ENCODE measurements at places on chromosomes 12 and 14.
A peak's percentile ranks its signal among the peaks of the same experiment; 100 is the strongest.

- peak; percentile 41 for DNase-seq
Measured at GRCh38 chr12:3168223-3169221, 91.3 kb downstream of the TSPAN9 start.

DNA sequence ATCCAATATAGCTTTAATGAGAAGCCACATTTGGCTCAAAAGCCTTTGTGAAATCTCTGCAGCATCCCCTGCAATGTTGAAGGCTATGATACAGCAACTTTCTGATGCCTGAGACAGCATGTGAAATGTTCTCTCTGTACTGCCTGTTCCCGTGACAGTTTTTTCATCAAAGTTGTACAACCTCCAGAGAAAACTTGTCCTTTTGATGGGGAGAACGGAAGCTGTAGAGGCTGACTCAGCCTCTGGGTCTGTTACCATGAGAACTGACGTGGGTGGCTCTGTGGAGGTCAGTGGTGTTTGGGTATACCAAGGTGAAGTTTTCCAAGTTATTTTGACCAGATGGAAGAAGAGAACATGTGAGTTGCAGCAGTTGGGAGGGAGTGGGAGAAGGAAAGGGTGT lies 17.0 kb downstream of the SLC4A8 start:
- no peak for DNase-seq

GRCh38 chr14:60970146-60970545 lies 10.7 kb downstream of the TRMT5 start:
- DNase-seq = no peak

DNA sequence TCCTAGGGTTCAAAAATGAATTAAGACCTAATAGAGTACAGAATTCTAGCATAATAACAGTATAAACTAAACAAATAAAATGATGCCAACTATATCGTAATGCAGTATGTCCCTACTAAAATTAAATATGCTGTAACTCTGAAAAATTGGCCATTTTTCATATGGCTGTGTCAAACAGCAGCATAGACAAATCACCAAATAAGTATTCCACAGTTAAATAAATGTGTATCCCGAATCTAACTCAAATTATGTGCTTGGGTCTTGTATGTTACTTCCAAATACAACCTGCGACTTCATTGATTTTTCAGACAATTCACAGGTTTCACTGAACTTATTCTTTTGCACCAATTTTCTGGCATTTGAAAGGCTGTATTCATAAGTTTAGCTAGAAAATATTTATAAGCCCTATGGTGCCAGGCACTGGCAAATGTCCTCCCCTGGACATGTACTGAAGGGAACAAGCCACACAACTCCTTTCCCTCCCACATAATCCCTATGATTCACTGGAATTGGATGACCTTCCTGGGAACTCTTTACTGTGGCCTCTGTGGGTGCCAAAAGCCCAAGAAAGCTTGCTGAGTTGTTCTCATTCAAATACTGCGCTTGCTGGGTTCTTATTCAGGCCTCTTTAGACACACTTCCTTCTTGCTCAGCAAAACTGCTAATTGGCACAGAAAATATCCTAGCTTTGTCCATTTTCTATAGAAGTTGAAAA lies 108.8 kb downstream of the KITLG start:
- DNase-seq = no peak

DNA sequence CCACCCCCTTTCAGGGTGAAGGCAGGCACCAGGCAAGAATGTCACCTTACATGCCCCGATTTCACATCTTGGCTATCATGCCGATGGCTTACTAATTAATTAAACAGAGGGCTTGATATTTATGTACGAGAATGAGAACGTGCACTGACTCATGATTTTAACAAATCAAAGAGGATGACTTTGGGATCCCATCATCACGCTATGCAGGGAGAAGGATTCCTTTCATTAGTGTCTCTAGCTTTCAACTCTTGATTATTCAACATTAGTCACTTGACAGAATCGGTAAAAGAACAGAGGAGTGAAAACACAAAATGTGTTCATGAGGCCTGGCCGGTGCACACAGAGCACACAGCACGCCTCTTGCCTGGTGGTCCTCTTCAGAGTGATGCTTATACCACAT lies 80.6 kb downstream of the PRKAB1 start:
- no peak for DNase-seq

- DNase-seq = no peak
Measured at GRCh38 chr14:59148334-59148900, 40.0 kb upstream of the DAAM1 start.

DNA sequence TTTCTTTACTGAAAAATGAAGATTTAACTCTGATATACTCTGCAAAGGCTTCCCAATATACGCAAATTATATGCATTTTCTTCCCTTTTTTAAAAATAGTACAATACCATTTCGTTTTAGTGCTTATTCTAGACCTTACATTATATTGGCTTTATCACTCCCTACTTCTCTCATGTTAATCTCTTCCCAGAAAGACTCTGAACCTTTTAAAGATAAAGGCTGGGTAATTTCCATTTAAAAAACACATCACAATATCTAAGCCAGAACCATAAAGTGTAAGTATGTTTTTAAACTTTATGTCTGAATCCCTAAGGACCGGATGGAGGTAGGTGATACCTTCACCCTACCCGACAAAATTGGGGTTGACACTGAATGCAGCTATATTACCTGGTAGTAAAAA lies 320.8 kb downstream of the DIO2 start:
- no peak for DNase-seq

DNA sequence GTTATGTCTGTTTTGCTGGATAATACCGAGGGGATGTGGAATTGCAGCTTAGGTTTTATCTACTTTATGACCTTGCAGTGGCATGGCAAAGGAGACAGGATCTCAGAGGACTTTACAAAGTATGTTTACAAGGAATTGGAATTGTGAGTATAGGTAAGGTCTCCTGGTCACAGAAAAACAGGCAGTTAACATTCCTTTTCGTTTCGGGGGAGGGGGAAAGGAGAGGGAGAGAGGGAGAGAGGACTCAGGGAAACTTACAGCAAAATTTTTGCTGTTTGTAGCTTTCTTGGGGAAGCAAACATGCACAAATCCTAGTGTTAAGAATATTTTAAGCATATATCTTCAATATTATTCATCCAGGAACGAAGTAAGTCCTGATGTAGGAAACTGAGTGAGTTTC lies 590.5 kb upstream of the LRFN5 start:
- DNase-seq = no peak

DNA sequence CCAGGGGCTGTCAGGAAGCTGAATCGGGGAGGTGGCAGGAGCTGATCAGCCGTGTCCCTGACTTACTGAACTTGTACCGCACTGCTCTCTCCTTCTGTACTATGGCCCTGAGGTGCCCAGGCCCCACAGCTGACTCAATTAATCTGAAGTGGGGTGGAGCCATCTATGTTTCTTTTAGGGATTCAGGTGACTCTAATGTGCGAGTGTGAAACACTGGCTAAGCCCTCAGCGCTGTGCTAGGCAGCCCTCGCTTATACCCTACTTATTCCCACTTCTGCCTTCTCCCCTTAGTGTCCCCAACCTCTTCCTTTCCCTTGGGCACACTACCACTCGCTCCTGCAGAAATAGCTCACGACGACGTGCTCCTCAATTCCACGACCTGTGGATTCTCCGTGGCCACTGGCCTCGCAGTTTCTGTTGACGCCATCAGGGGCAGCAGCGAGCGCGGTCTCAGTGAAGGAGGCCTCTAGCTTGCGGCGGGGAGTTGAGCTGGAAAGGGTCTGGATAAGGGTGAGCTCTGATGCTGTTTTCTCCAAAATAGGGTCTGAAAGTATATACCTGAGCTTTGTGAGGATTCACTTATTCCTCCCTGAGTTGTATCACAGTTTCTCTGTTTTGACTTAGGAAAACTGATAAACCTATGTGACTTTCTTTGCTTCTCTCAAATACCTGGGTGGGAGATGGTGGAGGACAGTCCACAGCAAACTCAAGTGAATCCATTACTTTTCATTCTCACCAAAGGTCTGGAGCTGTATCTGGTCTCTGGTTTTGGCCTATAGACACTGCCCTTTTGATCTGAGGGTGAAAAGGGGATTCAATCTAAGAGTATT lies 167.6 kb downstream of the SLC41A2 start:
- DNase-seq = no peak

DNA sequence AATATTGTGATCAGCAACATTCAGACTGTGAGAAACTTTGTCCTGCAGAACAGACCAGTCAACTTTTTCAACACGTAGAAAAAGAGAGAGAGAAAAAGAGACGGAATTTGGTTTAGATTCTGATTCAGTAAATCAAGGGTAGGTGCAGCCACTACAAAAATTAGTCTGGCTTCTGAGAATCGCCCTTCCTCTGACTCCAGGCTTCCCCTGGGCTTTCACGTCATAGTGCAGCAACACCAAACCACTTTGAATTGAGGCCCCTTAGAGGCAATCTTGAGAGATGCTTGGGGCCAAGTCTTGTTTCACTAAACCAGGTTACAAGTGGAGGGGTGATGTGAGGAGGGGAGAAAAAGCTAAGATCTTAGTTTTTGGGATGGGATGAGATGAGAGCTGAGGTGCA lies 37.5 kb upstream of the PTGR2 start:
- no peak for DNase-seq

GRCh38 chr14:61646366-61647116 lies 48.8 kb upstream of the HIF1A start:
- DNase-seq = no peak

- DNase-seq = peak; percentile 94
Measured at GRCh38 chr12:123365025-123365917, 624 bp upstream of the SBNO1 start.

DNA sequence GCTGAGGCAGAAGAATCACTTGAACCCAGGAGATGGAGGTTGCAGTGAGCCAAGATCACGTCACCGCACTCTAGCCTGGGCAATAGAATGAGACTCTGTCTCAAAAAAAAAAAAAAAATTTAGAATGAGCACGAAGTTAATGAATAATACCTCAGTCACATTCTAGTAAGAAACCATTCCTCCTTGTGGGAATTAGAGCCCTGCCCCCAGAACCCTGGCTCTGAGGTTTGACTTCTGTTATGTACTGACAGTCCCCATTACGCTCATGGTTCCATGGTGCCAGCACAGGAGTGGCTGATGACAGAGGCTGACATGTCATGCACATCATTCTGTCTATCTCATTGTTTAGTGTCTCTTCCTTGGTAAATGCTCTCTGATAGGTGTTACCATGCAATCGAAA lies 132.6 kb upstream of the FGD4 start:
- DNase-seq = no peak

DNA sequence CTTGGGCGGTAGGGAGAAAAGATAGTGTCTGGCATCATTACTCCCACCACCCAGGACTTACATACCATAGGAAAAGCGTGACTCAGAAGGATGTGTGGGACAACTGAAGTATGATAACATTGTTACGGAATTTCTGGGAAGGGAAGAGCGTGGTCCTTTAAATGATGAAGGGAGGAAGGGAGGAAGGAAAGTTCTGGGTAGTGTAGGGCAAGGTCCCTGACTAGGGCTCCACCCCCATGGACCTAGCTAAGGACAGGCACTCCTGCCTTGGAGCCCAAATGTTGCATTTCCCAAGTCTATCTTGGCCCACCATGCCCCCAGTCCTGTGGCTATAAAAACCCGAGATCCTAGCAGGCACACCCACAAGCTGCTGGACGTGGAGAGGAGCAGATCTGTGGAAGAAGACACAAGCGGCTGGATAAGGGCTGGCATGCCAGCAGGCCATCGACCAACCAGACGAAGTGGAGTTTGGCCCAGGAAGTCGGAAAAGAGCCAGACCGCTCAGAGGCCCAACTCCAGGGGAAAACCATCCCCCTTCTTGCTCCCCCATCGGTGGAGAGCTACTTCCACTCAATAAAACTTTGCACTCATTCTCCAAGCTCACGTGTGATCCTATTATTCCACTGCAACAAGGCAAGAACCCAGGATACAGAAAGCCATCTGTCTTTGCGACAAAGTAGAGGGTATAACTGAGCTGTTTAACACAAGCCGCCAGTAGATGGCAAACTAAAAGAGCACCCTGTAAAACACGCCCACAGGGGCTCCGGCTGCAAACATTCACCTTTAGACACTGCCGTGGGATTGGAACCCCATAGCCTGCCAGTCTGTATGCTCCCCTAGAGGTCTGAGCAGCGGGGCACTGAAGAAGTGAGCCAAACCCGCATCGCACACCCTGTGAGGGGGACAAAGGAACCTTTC lies 23.0 kb upstream of the RAB21 start:
- DNase-seq = no peak

- DNase-seq = no peak
Measured at GRCh38 chr12:26632756-26633155, 200.2 kb downstream of the ITPR2 start.

DNA sequence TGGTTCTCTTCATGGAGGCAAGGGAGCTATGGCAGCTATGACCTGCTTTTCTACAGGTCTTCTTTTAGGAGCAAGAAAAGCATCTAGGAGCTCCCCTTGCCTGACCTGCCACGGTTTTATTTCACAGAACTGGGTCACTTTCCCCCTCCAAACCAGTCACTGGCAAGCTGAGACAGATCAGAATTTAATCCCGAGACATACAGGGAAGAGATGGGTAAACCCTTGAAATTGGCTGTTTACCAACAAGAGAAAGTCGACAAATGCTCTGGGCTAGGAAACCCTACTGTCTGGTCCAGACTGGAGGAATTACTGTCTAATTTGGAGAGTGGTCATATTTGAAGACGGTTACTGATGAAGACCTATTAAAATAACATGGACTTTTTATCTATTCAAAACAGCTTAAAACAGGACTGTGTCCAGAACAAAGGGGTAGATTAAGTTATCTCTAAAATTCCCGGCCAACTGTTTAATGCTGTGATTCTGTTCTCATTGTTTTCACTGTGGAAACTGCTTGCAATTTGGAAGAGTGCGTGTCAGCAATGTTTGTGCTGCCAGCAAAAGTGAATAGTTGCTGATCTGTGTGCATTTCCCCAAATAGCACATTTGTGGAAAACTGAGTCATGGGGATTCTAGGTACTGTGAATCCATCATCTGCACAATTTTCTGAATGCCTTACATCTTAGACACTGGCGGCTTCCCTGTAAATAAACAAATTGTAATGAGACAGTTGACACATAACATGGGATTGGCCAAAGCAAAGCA lies 73.4 kb upstream of the EEA1 start:
- DNase-seq = no peak

DNA sequence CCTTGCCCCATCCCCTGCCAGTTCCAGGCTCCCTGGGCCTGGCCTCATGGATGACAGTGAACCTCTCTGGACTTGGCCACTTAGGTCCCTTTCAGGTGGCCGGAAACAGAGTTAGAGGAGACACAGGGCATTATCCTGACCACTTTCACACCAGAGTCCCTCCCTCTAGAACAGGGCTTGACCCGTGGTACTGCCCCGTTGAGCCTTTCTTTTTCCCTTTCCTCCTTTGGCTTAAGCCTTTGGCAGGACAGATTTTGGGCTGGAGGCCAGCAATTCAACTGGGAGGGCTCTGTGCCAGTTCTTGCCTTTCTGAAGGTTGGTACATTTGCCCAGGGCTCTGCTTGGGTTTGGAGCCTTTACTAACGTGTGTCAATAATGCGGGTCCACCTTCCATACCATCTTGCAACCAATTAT lies 22.8 kb downstream of the TPCN1 start:
- no peak for DNase-seq

GRCh38 chr12:118625050-118625675 lies 248.8 kb downstream of the SUDS3 start:
- DNase-seq = no peak

Measured in stimulated activated CD4-positive, alpha-beta T cell treated with anti-CD3 and anti-CD28 coated beads, Interleukin-1b, Interleukin-23, amount 100 ng/mL, for 24 hours (primary cell).